ENCODE measurements at places on chromosomes 5 and 9. TPM values are rescaled to one million over a fixed set of nuclear protein-coding genes. Genes with fewer than 3 reads are reported as not detected.

GRCh38 chr9:95130484-95130883 lies 187.0 kb downstream of the FANCC start:
- H3K4me3 ChIP-seq, result no peak overlapping the region
- no peak overlapping the region for H3K27ac ChIP-seq
- peaks cover 10% of the 10 kb centered on the region for H3K4me1 ChIP-seq
- no peaks in the 10 kb centered on the region for H3K36me3 ChIP-seq
- H3K27me3 ChIP-seq, result no peaks in the 10 kb centered on the region

GRCh38 chr5:7877851-7878250 lies 8.9 kb downstream of the MTRR start:
- no peak overlapping the region for H3K4me3 ChIP-seq
- no peak overlapping the region for H3K27ac ChIP-seq
- no peaks in the 10 kb centered on the region for H3K27me3 ChIP-seq

DNA sequence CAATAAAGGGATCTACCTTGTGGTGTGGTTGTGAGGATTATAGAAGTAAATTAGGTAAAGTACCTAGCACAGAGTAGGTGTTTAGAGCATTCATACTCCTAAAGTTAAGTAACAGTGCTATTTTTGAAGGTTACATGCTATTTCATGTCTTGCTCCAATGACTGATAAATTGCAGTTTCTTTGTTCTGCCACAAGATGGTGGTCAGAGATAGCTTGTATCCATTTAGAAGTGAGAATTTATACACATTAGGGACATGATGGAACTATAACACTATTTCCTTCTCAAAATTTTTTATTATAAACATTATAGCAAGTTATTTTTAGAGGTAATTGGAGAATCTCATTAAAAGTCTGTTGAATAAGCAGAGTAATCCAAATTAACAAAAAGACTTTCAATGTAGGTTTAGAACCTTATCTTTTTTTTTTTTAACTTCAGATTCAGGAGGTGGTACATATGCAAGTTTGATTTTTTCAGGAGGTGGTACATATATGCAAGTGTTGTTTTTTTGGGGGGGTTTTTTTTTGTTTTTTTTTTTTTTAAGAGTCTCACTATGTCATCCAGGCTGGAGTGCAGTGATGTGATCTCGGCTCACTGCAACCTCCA lies 17.1 kb downstream of the MTREX start:
- peaks cover 16% of the 10 kb centered on the region for H3K36me3 ChIP-seq

DNA sequence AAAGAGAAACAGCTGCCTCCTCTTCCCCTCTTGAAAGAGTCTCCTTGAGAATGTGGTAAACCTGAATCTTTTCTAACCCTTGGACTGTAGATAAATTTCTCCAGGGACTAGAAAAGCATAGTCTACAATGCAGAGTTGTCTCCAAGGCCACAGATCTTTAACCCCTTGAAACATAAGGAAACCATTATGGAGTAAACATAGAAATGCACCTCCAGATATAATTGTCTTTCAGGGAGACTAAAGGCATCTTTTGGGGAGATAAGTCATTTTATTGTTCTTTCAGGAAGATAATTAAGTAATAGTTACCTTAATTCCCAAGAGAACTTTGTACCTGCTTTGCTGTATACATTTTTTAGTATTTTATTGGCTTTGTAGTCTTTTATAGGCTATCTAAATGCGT lies 373.6 kb upstream of the GRIA1 start:
- DNase-seq, result no peak
- no peaks in the 10 kb centered on the region for H3K4me1 ChIP-seq
- H3K36me3 ChIP-seq, result peaks cover 15% of the 10 kb centered on the region
- H3K27ac ChIP-seq, result no peak overlapping the region

DNA sequence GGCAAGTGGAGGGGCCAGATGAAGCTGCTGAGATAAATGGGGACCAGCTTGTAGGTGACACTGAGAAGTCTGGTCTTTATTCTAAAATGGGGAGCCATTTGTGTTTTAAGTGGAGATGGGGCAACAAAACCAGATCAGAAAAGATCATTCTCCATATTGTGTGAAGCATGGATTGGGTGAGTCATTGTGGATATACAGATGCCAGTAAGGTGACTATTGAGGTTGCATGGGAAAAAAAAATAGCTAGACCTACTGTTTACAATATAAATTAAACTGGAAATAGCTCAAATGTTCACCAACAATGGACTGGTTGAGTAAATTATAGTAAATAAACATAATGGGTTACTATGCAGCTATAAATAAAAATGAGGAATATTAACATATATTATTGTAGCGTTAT lies 5.4 kb upstream of the MAP1B start:
- H3K27me3 ChIP-seq, result no peaks in the 10 kb centered on the region
- no peak overlapping the region for H3K27ac ChIP-seq
- DNase-seq, result no peak
- no peaks in the 10 kb centered on the region for H3K36me3 ChIP-seq

- DNase-seq, result no peak
- H3K4me1 ChIP-seq, result no peaks in the 10 kb centered on the region
- H3K36me3 ChIP-seq, result no peaks in the 10 kb centered on the region
- H3K4me3 ChIP-seq, result no peak overlapping the region
These were observed 172.9 kb upstream of the IL12B start for GRCh38 chr5:159503236-159503635.

GRCh38 chr9:99859243-99859980 lies 37.7 kb downstream of the NR4A3 start:
- H3K4me1 ChIP-seq, result peaks cover 11% of the 10 kb centered on the region
- no peak overlapping the region for H3K4me3 ChIP-seq
- no peak overlapping the region for H3K27ac ChIP-seq
- DNase-seq, result no peak
- H3K36me3 ChIP-seq, result no peaks in the 10 kb centered on the region

GRCh38 chr5:10124287-10124686 lies 125.4 kb downstream of the ATPSCKMT start:
- DNase-seq, result no peak
- no peak overlapping the region for H3K27ac ChIP-seq
- H3K4me1 ChIP-seq, result no peaks in the 10 kb centered on the region
- no peaks in the 10 kb centered on the region for H3K36me3 ChIP-seq
- H3K27me3 ChIP-seq, result no peaks in the 10 kb centered on the region

DNA sequence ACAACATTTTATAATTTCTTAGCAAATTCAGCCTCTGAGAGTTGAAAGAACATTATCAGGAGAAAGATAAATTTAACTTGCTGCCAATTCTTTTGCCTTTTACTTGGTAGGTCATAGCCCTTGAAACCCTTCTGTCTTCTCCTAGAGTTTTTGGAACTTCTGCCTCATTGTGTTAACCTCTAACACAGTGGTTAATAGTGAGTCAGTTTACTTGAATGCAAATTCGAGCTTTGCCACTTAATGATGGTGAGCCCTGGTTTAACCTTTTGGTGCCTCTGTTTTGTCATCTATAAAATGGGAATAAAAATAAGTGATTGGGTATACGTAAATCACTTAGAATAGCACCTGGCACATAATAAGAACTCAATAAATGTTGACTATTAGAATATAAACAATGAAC lies 1.8 kb upstream of the INIP start:
- no peaks in the 10 kb centered on the region for H3K4me1 ChIP-seq
- no peak overlapping the region for H3K4me3 ChIP-seq
- no peak for DNase-seq
- no peaks in the 10 kb centered on the region for H3K36me3 ChIP-seq
- no peaks in the 10 kb centered on the region for H3K27me3 ChIP-seq
- H3K27ac ChIP-seq, result no peak overlapping the region

GRCh38 chr5:118193194-118193905 lies 795.0 kb downstream of the DTWD2 start:
- no peaks in the 10 kb centered on the region for H3K36me3 ChIP-seq
- no peak for DNase-seq
- no peak overlapping the region for H3K4me3 ChIP-seq

- no peaks in the 10 kb centered on the region for H3K36me3 ChIP-seq
- H3K27me3 ChIP-seq, result no peaks in the 10 kb centered on the region
- H3K4me3 ChIP-seq, result no peak overlapping the region
- no peaks in the 10 kb centered on the region for H3K4me1 ChIP-seq
- H3K27ac ChIP-seq, result no peak overlapping the region
- no peak for DNase-seq
These were observed 145.9 kb downstream of the ROR2 start for GRCh38 chr9:91803970-91804752.

Gene C9orf85
- 14.4 TPM for total RNA-seq

Gene STXBP1
- total RNA-seq, result 22.3 TPM

Gene PDLIM4
- 7.6 TPM for total RNA-seq

Gene LCP2
- not detected for total RNA-seq

Gene DEPDC1B
- 49.0 TPM for total RNA-seq

Gene IL7R
- not detected for total RNA-seq

Gene DNM1
- total RNA-seq, result 58.0 TPM

Gene PCDHGA11
- total RNA-seq, result 2.7 TPM

Gene HAPLN1
- 0.22 TPM for total RNA-seq

Gene IARS1
- total RNA-seq, result 234 TPM

Gene WDR55
- 26.6 TPM for total RNA-seq

Gene CDC42SE2
- total RNA-seq, result 23.2 TPM

All from H9 (cell line).